ENCODE measurements at places on chromosomes 7 and 10.

- DNase-seq = no peak
Measured at GRCh38 chr10:133439517-133440461, 14.0 kb upstream of the SCART1 start.

- DNase-seq = no peak
Measured at GRCh38 chr7:89477991-89478390, 676.3 kb upstream of the STEAP1 start.

DNA sequence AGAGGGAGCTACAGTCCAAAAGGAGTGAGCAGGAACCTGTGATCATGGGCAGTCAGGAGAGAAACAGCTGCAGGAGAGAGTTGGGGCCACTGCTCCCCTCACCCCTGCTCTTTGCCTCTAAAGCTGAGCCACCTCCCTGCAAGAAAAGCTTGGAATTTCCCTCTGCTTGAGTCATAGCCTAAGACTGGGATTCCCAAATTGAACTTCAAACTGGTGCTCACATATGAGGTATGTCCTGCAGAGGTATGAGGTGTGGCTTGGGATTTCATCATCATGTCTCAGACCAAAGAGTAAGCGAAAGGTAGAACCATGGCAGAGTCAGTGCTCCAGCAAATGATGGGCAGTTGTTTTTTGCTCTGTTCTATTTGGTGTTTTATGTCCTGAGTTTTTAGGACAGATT is 237.1 kb upstream of the NRP1 start:
- no peak for DNase-seq

DNA sequence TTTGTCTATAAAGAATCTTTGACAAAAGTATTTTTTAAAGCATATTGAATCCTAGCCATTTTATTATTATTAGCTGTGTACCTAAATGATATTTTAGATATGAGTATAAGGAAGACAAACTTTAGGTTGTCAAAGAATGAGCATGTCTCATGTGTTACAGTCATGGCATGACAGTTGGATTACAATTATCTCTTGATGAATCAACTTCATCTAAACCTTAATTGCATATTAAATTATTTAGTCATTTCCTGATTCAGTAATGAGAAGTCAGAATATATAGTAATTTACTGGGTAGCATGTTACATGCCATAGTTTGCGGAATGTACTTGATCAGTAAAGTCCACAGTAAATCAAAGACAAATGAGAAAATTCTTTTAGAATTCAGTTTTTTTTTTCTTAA is 59.2 kb downstream of the MAPK8 start:
- DNase-seq = no peak

- DNase-seq = no peak
Measured at GRCh38 chr10:93198401-93199131, 124.9 kb downstream of the CYP26A1 start.

- DNase-seq = no peak
Measured at GRCh38 chr10:65769828-65770227, 1156.0 kb upstream of the LRRTM3 start.

- DNase-seq = no peak
Measured at GRCh38 chr10:89458291-89458690, 43.9 kb downstream of the IFIT5 start.

GRCh38 chr7:45035371-45035770 is 35.4 kb downstream of the CCM2 start:
- DNase-seq = no peak

GRCh38 chr7:5266191-5267028 is 16.3 kb upstream of the SLC29A4 start:
- DNase-seq = no peak

DNA sequence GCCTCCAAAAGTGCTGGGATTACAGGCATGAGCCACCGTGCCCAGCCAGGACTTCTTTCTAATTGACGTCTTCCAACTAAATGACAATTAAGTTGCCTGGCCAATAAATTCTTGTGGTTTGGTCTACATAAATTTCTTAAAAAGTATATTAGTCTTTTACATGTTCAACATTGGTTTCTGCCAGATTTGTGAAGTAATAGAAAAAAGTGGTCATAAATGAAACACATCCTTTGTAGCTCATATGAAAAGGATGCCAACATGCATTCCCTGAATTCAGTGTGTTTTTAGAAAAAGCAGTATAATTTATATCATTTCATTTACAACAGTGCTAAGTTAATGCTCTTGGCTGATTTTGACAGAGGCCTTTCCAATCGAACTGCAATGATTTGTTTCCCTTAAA is 215.0 kb downstream of the TAX1BP1 start:
- no peak for DNase-seq

DNA sequence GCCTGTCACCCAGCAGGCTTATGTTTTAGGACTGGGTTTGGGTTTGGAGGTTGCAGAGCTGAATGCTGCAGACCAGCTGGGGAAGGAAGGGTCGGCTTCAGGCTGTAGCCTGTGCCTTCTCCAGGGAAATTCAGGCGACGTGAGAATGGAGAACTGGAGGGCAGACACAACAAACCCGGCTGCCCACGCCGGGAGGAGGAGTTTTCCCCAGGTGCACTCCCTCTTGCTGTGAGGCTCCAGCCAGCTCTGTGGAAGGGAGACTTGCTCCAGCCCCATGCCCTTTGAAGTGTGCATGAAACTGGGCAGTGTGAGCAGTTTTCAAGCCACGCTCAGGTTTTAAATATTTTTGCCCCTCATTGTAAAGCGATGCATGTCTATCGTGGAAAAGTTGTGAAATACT is 279.1 kb downstream of the CCSER2 start:
- no peak for DNase-seq

DNA sequence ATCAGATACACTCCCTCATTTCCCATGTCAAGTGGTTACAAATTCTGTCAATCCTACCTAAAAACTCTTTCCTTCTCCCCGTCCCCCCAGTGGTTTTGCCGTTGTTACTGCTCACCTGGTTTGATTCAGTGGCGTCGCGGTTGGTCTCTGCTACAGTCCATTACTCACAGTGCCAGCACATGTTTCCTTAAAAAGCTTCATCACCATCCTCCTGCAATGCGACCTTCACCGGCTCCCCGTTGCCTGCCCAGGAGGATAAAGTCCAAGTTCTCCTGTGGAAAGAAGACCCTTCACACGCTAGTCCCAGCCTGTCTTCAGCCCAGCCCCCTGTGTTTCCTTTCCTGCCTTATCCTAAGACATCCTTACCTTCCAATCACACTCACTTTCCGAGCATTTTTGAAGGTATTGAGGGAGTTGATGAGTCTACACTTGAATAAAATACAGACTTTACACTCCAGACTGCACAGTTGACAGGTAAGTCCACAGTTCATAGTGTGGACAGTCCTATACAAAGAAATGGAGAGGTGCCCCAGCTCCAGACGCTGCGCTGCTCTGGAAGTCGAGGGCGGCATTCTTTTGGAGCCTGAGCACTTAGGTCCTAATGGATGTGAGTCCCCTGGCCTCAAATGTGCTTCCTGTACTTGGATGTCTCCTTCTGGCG is 3.4 kb upstream of the LARP4B start:
- DNase-seq = no peak

DNA sequence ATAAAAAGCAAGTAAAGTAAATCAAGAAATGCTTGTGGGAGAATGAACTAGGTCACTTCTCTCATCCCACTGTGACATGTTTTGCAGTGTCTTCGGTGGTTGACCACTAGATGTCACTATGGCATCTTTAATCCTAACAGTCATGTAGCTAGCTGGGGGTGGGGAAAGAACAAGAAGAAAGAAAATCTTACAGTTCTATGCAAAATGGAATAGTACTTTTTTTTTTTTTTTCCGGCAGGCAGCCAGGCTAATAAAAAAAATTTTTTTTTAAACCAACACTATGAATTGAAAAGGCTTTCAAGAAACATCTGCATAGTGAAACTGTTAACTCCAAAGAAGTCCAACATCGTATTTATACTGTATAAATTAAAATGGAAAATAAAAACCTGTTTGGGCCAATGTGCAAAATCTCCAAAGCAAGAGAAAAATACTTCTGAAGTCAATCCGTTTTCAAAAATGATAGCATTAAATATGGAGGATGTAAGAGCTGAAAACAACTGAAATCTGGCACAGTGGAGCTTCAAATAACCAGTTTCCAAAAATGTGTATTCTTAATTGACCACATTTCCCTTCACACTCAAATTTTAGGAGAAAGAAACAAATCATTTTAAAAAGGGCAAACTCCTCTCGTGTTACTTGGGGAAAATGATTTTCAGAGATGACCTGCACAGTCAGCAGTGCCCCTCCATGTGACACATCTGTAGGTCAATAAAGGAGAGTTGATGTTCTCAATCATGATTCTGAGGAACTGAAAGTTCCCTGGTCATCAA is 38.5 kb downstream of the CDK1 start:
- no peak for DNase-seq

DNA sequence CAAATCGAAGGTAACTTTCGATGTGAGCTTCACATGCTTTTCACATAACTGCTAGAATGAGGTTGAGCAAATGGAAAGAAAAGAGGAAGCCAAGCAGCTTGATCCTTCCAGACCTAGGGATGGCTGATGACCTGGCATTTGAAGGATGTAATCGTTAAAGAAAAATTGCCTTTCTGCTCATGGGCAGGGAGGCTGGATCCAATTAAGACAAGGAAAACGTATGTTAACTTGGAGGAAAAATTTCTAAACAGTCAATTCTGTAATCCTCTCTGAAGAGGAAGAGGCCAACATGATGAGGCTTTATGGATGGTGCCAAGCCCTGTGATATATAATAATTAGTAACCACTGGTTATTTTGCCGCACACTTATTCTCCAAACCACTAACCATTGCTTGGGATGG is 12.5 kb downstream of the GRK5 start:
- DNase-seq = no peak

- DNase-seq = no peak
Measured at GRCh38 chr7:116139807-116140206, 70.5 kb upstream of the TES start.
